ENCODE measurements at places on chromosomes 11 and 22.

DNA sequence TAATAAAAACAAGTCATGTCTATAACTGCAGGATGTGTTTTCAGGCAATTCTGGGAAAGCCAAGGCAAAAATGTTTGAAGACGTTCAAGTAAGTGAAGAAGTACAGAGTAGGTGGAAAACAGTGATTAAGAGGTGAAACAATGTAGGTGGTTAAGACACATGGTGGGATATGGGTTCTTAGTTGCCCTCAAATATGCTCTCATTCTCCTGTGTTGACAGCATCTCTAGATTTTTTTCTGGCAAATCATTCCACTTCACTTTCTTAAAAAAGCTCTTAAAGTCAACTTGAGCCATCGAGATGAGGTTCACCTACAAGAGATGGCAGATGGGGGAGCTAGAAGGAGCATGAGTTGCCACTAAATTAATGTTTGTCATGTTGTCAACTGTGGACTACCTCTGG is 1041.0 kb upstream of the CNTN5 start:
- DNase-seq: no peak

DNA sequence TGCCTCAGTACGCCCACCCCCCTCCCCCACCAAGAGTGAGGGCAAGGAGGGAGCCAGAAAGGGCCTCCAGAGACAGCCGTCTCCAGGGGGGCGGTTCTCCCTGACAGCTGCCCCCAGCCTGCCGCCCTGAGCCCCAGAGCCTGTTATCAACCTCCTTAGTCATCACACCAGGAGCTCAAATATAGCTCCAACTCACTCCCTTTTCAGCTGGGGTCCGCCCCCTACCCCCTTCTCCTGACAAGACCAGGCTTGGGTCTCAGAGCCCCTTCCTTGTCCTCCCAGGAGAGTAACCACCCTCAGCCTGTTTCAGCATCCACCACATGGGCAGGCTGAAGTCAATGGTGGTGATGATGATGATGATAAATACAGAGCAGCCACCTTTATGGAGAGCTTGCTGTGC is 2.5 kb upstream of the INPP5J start:
- no peak for DNase-seq

DNA sequence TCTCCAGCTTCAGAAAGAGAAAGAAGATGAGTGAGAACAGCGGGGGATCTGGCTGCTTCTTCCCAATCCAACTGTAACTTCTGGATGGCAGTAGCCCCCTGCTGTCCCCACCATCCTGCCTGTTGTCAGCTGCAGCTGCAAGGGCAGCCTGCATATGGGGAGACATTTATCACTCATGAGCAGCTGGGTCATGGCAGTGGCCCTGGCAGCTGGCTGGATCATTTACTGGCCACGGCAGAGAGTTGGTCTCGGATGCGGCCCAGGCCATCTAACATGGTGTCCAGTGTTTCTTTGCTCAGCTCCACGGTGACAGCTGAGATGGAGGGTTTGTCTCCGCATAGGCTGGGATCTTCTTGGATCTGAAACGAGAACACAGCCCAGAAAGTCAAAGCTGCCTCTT is 14.8 kb downstream of the COMMD9 start:
- no peak for DNase-seq

DNA sequence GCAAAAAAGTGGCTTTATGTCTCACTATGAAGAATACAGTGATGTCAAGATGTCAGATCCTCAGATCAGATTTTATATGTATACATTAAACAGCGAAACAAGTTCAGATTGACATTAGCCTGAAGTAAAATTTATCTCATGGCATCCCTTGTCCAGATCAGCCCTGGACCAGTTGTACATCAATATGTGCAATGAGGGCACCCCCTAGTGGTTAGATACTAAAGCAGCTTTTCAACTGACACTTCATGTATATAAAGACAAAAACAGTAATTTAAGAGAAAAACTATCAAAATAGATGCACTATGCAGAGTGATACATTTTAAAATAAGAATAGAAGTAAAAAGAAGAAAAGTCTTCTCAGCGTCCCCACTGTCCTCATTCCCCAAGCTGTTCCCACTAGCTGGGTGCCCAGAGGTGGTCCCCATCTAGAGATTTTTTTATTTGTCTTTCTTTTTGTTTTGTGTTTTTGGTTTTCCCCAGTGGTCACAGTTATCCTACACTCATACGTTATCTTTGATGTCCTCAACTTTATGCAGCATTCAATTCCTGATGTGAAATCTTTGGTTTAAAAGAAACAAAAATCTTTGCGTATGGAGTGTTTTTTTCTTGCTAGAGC is 2193.4 kb upstream of the RAG2 start:
- DNase-seq: peak; percentile 25

GRCh38 chr22:26711205-26711963 is 54.0 kb downstream of the MIAT start:
- no peak for DNase-seq

- DNase-seq: no peak
Observed at GRCh38 chr11:21018248-21018647, 348.9 kb downstream of the NELL1 start.

DNA sequence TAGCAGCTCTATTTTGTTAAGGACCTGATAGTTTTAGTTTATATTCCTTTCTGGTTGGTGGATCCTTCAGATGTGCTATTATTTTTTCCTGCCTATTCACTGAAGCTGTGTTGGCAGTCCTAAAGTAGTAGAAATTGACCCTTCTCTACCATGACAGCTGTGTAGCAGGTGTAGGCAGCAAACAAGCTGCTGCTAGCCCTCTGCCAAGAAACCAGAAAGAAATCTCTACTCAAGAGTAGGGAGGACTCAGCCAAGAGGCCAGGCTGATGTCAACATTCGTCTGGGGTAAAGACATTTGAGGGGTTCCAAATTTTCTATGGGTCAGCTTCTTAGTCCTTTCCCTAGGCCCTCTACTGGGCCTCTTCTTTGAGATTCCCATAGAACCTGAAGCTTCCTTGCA is 51.2 kb downstream of the CSTF3 start:
- no peak for DNase-seq

DNA sequence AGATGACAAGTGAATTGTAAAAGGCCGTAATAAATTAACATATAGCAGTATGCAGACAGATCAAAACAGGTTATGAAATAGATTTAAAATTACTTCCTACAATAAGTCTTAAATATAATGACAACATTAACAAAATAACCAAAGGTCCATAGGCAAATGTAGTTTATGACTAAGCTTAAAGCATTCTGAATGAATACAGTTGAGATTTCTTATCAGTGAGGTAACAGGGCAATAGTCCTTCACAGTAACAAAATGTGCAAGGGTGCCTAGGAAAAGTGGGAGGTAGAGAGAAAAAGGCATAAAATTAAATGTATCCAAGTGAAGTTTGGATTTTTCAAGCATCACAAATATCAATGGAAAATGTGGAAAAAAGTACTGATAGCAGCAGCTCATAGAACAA is 20.9 kb upstream of the P4HA3 start:
- no peak for DNase-seq

DNA sequence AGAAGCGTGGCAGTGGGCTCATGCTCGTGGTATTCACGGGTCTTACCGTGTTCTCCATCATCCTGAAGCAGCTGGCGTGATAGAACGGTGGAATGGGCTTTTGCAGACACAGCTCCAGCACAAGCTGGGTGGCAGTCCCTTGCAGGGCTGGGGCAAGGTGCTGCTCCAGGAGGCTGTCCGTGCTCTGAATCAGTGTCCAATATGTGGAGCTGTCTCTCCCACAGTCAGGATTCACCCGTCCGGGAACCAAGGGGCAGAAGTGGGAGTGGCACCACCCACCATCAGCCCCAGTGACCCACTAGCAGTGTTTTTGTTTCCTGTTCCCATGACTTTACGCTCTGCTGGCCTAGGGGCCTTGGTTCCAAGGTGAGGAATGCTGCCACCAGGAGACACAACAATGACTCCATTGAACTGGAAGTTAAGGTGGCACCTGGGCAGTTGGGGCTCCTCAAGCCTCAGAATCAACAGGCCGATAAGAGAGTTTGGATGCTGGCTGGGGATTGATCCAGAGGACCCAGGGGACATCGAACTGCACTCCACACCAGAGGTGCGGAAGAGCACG is 16.9 kb upstream of the CD81 start:
- no peak for DNase-seq

GRCh38 chr11:2205214-2205720 is 33.7 kb upstream of the TH start:
- no peak for DNase-seq

- DNase-seq: no peak
Observed at GRCh38 chr11:58640386-58641023, 18.0 kb downstream of the CNTF start.

GRCh38 chr11:122394313-122394712 is 261.2 kb upstream of the UBASH3B start:
- DNase-seq: no peak

- DNase-seq: no peak
Observed at GRCh38 chr22:35733791-35734516, 16.3 kb downstream of the APOL5 start.

DNA sequence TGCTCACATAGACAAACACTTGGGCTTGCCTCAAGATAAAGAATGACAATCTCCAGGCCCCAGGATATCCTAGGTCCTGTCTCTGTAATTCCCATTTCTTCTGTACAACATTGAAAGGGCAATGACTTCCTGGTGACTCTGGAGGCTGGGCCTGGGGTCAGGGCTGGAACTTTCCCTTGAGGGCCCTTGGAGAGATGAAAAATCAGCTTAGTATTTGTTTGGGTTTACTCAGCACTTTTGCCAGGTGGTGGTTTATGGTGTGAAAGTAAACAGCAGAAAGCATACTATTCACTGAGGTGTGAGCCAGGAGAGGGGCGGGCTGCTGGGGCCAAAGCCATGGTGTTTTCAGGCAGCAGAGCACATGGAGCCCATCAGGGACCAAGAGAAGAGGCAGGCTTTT is 214.7 kb upstream of the NARS2 start:
- DNase-seq: no peak

DNA sequence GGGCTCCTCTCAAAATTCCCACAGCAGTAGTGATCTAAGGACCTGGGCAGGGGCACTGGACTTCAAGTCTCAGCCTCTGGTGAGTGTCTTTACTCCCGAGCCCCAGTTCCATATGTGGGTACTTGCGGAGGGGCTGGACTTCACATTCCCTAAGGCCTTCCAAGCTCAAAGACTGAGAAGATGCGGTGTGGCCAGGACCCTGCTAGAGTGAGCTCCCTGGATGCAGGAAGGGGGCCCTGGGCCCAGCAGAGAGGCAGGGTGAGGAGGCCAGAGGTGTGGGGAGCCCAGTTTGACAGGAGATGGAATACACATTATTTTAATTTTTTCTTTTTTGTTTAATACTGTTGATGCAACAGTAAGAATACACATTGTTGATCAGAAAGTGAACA is 83.7 kb downstream of the IGLL1 start:
- no peak for DNase-seq

DNA sequence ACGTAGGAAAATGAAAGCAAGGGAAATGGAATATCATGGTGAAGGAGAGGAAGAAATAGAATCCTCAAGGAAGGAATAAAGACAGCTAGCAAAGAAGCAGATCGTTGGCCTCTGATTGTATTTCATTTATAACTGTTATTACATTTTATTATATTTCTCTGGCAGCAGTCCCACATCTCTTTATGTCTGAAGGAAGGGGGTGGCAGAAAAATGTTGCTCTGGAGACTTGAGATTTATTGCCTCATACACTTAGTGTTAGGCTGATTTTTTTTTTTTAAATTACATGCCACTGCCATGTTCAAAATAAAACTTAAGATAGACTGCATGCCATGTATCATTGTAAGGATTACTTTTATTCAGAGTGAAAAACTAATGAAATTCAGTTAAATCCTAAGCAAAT is 971.7 kb upstream of the CHORDC1 start:
- no peak for DNase-seq

DNA sequence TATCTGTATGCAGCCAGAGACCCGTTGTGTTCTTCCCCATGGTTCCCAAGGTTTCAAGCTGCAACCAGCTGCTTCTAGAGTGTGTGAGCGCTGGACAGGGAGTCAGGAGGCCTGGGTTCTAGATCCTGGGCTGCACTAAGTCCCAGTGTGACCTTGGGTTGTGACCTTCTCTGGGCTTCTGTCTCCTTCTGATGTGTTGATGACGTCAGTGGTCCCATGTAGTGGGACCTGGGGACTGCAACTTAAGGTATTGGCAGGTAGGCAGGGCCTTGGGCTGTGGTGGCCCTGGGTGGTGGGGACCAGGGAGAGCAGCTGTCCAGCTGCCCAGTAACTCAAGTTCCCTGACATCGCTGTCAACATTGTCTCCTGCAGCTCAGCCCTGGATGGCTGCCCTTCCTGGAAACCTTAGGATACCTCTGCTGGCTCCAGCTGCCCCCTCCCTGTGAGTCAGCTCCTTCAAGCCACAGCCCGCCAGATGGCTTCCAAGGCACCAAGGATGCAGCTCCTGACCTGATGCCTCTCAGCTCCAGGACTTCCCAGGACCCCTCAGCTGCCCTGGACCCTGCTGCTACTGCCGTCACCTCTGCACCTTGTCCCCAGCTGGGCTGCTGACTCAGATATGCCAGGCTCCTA is 1.3 kb upstream of the PVALB start:
- no peak for DNase-seq

DNA sequence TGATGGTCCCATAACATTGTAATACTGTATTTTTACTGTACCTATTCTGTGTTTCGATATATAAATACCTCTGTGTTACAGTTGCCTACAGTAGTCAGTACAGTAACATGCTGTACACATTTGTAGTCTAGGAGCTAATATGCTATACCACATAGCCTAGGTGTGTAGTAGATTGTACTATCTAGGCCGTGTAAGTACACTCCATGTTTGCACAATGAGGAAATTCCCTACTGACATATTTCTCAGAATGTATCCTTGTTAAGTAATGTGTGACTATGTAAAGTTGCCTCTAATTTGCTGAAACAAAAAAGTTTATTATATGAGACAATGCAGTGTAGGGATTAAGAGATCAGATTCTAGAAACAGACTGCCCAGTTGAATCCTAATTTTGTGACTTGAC is 21.3 kb downstream of the CAPRIN1 start:
- DNase-seq: no peak

- DNase-seq: no peak
Observed at GRCh38 chr11:100641456-100641855, 45.6 kb upstream of the ARHGAP42 start.

DNA sequence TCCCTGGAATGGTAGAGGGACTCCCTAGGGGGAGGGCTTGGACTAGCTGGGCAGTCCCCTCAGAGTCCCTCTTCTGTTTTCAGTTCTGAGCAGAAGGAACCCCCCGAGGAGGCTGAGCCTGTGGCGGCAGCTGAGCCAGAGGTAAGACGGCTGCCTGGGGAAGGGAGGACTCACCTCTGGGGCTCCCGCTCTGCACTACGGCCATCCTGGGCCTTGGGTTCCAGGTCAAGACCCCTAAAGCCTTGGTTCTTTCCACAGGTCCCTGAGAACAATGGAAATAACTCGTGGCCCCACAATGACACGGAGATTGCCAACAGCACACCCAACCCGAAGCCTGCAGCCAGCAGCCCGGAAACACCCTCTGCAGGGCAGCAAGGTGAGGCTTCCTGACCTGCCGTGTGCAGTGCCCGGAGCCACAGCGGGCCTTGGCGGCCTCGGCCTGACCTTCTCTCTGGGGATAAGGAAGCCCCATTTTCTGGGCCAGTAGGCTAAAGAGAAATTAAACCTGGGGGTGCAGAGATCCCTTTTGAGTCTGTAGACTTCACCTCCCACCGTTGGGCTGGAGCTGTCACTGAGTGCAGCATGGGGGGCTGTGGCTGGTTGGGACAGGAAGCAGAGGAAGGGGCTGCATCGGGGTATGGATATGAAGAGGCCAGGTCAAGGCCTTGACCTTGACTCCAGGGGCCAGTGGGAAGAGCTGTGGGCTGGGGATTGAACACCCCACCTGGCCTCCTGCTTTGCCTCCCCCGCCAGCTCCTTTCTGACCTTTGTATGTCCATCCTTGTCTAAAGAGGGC is 15.0 kb downstream of the INCENP start:
- no peak for DNase-seq

Data from Panc1 (cell line).